ENCODE measurements at places on chromosomes 5 and 9.

GRCh38 chr5:172699423-172699822 lies 58.4 kb downstream of the NEURL1B start:
- no peak for DNase-seq

- no peak for DNase-seq
These were observed 2.4 kb upstream of the ARSI start for GRCh38 chr5:150305095-150305494.

DNA sequence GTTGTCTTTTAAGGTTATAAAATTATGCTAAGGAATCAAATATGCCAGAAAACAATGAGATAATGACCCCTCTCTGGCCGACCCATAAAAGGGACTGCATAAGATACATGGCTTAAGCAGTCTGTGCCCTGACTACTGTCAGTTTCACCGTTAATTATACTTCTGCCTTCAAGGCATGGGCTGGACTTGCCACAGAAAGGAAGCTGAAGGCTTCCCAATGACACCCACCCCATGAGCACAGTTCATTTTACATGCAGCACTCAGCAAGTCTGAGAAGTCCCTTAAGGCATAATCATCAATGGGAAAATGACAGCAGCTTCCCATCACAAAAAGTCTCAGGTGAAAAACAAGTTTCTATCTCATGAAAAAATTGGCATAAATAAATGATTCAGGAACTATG lies 175.6 kb downstream of the GLIS3 start:
- no peak for DNase-seq

- no peak for DNase-seq
These were observed 3.8 kb downstream of the FGF10 start for GRCh38 chr5:44385291-44385900.

GRCh38 chr5:171418982-171419687 lies at the start of gene FGF18:
TSS of gene FGF18 (plus strand) at chr5:171419647. CDS start at chr5:171420200, 553 bp downstream.
- no peak for DNase-seq

- DNase-seq: no peak
These were observed 8.5 kb downstream of the AFAP1L1 start for GRCh38 chr5:149280124-149280523.

GRCh38 chr9:134176599-134176968 lies 12.2 kb upstream of the RNU6ATAC start:
- no peak for DNase-seq

DNA sequence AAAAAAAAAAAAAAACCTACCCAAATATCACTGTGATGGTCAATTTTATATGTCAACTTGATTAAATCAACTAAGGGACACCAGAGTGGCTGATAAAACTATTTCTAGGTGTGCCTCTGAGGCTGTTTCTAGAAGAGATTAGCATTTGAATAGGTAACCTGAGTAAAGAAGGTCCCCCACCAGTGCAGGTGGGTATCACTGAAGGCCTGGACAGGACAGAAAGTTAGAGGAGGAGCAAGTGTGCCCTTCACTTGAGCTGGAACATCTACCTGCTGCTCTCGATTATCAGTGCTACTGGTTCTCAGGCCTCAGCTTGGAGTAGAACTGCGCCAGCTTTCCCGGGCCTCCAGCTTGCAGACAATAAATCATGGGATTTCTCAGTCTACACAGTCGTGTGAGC lies 88.7 kb downstream of the TLE1 start:
- no peak for DNase-seq

DNA sequence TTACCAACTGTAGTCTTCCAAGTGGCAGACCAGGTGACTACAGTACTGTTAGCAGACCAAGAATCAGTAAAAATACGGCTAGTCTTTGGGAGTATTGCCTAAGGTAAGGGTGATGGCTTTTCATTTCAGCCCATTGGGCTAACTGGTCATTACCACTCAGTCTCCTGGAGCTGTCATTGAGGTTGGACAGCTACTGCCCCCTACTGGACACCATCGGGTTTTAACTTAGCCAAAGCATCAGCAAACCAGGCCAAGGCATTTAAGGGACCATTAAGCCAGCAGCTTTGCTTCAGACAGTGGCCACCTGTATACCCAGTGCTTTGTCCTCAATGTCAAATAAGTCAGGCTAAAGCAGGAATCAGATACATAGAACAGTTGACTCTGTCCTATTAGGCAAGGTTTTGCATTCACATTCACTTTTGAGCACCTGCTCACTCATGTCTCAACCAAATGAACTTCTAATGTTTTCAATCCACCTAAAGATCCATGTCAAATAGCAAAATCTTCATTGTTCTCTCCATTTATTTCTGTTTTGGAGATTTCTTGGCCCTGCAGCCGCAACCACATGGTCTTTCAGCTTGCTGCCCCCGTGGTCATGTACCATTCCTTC lies 117.2 kb downstream of the INVS start:
- peak; percentile 3 for DNase-seq

DNA sequence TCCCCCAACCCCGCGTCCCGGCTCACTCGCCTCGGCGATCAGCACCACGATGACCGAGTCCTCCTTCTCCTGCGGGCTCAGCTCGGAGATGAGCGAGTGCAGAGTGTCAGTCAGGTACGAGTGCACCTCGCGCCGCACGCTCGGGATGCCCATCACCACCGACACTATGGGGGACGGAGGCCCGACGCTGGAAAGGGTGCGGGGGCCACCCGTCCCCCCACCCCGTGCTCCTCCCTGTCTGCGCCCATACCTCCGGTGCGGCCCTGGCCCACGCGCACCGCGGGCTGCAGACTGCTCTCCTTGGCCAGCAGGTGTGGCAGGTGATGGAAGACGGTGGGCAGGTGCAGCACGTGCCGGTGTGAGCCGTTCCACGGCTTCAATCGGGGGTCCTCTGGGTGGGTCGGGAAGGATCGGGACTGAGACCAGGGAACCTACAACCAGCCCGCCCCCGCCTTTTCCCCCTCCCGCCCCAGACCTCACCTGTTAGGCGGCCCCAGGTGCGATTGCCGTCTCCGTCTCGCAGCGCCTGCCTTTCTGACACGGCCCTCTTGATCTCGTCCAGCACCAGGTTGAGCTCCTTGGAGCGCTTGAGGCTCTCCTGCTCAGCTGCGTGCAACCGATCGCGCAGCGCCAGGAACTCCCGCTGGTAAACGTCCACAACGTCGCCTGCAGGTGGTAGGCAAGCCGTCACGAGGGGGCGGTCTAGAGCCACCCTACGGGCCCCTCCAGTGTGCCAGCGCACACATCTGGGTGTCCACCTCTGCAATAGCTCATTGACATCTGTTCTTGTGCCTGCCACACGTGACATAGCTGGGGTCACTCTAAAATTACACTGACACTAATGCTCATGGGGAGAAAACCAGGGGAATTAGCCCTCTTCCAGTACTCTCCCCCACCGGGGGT lies 5.1 kb downstream of the MGAT4B start:
- no peak for DNase-seq

- no peak for DNase-seq
These were observed 6.3 kb upstream of the WNK2 start for GRCh38 chr9:93177676-93178075.

DNA sequence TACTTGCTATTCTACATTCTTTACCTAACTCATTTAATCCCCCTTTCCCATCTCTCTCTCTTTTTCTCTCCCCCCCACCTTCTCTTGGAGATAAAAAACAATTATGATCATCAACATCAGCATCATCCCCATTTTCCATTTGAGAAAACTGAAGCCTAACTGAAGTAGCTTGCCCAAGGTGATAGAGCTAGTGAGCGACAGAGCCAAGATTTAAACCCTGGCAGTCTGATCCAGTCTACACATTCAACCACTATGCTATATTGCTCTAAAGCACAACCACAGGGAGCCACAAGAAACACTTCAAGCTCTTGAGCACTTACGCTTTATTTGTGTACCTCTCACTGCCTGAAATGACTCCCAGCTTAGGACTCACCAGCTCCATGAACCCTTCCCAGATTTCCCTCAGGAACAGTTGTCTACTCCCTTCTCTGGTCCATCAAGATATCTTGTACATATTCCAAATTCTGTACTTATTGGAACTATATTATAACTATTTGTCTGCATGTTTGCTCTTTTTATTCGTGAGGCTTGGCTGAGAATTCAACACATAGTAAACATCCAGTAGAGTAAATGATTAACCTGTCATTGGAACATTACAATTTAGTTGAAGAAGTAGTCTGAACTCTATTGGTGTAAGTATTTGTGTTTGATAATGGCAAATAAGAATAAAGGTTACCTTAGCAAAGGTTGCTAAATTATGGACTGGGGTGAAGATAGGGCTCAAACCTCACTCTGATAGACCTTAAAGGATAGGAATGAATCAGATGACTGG lies 164.8 kb downstream of the EFNA5 start:
- DNase-seq: no peak

- DNase-seq: no peak
These were observed 581.6 kb upstream of the CDH9 start for GRCh38 chr5:27619982-27620381.

- DNase-seq: no peak
These were observed 15.7 kb downstream of the ALDOB start for GRCh38 chr9:101419863-101420262.

DNA sequence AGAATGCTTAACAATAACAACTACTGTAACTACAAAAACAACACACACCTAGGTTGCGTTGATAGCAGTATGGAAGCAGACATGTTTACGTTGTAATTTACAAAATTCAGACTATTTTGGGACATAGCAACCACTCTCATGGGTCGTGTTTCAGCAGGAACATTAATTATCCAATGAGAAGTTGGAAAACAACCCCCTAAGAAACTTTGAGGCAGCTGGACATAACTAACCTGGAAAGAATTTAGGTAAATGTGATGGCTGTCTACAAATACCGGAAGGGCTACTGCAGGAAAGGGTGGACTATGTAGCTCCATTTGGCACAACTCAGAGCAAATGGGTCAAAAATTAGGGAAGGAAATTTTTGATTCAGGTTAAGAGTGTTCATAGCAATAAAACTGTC lies 409.3 kb downstream of the ADGRV1 start:
- DNase-seq: no peak

DNA sequence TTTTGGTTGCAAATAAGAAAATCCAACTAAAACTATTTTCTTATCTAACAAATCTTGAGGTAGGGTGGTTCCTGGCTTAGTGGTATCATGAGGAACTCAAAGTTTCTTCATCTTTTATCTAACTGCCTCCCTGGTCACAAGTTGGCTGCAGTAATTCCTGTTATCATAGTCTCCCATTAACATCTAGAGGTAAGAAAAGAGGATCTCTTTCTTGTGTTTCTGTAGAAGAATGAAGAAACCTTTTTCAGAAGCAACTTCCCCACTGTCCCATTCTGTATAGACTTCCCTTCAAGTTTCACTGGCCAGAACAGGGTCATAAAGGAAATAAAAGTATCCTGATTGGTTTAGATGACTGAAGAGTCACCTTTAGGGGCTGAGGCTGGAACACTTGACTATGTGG lies 81.8 kb upstream of the ELL2 start:
- no peak for DNase-seq

GRCh38 chr9:6121707-6122106 lies 93.9 kb upstream of the IL33 start:
- no peak for DNase-seq

DNA sequence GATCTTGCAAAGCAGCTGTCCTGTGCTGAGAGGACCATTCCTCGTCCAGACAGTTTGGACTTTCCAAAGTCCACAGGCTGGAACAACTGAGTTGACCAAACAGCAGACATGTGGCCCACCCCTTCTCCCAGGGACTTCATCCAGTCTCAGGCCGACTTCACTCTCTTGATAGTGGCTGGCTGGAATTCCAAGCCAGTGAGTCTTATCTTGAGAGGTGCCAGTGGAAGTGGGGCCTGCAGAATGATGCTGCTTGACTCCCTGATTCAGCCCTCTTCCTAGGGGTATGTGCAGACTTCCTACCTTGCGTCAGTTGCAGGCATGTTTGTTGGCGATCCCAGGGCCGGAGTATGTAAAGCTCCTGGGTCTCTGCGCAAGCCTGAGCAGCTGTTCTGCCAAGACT lies 131.4 kb upstream of the TSLP start:
- no peak for DNase-seq

GRCh38 chr5:32512926-32513325 lies 68.4 kb upstream of the ZFR start:
- DNase-seq: no peak

DNA sequence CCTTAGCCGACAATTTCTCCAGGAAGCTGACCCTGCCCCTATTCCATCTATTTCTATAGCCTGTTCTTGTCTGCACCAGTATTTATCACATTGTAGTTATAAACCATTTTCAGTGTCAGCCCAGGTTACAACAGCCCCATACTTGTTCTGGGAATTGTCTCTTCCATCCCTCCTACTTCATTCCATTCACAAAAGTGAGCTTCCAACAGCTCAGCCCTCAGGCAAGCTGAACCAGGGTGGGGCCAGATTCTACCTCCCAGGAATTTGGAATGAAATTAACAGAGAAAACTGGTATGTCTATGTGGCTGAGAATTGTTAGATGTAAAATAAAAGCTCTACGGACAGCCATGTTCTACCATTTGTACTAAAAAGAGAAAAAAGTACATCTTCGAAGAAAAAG lies 36.1 kb downstream of the STRBP start:
- DNase-seq: no peak

DNA sequence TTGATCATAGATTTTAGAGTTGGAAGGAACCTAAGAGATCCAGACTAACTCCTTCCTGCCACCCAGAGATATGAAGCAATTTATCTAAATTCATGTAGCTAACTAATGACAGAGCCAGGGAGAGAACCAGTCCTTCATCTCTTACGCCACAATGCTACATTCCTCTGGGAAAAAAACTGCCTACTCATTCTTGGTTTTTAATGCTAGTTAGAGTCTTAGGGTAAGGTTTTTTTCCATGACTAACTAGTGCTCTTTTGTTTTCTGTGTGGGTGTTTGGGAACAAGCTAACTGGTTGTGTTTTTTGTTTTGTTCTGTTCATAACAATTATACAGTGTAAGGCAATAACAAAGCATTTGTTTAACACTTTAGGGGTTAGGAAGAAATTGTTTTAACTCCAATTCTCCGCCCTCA lies 52.4 kb downstream of the SLC44A1 start:
- DNase-seq: no peak

DNA sequence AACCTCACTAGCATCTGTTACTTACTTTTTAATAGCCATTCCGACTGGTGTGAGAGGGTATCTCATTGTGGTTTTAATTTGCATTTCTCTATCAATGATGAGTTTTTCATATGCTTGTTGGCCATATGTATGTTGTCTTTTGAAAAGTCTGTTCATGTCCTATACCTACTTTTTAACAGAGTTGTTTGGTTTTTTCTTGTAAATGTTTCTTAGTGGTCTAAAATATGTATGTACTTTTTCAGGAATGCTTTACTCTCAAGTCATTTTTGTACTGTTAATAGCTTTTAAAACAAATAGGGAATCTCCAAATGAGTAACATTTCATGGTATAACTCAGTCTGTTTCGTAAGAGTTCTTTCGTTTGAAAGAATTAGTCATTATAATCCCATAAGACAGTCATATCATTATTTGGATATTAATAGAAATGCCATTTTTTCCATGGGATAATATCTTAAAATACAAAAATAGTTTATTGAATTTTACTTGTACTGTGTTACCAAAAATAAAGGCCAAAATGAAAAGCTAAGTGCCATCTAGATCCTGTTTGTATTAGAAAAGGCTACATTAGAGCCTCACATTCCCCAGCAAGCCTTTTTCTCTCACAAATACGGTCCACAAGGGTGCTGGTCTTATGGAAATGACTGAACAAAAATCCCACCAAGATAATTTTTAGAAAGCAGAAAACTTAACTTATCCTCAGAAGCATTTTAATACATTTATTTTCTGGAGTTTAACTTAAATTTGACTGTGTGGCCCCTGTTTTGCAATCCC lies 247.7 kb downstream of the PJA2 start:
- DNase-seq: no peak

- no peak for DNase-seq
These were observed 6.9 kb downstream of the OBP2B start for GRCh38 chr9:133202145-133202513.

- DNase-seq: no peak
These were observed 75.0 kb downstream of the NR6A1 start for GRCh38 chr9:124696101-124696500.

Data from stimulated activated CD8-positive, alpha-beta memory T cell treated with anti-CD3 and anti-CD28 coated beads, Interleukin-4, amount 100 ng/mL, for 1 hour (primary cell).